ENCODE measurements at places on chromosomes 3 and 15.

DNA sequence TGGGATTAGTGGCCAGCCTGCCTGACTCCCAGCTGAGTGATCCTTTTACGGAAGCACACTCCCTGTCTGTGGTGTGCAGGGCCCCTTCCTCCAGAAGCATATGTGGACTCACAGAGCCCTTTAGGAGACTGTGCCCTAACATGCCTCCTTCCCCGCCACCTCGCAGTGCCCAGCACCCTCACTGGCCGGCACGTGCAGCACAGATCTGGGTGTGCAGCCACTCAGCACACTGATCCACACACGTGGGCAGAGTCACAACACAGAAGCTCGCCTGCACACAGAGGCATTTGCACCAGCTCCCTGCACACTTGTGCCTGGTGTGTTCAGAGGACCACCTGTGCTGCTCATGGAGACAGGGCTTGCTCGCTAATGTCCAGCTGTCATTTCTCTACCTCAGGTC lies 23.6 kb upstream of the CSPG4 start:
- no peak for DNase-seq

GRCh38 chr15:56045068-56045748 lies 51.8 kb upstream of the NEDD4 start:
- no peak for DNase-seq

DNA sequence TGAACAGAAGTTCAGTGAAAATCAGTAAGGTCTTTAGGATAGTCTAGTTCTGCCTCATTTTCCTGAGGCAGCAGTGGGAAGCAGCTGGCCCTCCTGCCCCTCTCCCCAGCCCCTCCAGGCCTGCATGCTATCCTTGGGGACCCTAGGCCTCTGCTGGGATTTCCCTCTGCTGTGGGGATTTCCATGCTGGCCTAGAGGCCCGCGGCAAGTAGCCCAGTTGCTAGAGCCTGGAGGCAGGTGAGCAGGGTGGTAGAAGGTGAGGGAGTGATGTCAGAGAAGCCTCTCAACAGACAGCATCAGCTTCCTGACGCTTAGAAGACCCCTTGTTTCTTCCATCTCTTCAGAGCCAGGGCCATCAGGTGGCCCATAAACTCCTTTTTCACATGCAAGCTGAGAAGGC lies 305.8 kb upstream of the THBS1 start:
- no peak for DNase-seq

DNA sequence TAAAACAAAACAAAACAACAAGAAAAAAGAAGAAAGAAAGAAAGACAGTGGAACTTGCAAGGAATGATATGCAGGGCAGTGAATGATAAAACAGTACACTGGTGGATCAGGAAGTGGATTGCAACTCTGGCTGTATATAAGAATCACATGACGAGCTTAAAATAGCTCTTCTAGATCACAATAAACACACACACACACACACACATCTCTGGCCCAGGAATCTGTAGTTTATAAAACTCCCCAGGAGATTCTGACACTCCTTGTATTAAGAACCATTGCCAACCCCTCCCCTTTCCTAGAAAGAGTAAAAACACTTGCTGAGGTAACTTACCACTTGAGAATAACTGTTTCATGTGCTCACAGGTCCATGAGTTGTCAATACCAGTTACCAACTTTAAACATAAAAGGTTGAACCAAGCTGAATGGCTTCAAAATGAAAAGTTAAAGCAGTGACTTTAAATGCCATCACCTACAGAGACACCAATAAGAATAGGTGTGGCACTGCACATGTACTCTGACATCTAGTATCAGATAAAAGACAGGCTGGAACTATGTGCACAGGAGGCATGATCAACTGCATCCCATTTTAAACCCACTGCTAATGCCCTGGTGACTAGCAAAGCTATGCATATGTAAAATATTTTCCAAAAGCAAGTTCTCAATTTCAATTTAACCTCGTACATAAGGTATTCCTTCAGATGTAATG lies 3.9 kb downstream of the CPOX start:
- no peak for DNase-seq

DNA sequence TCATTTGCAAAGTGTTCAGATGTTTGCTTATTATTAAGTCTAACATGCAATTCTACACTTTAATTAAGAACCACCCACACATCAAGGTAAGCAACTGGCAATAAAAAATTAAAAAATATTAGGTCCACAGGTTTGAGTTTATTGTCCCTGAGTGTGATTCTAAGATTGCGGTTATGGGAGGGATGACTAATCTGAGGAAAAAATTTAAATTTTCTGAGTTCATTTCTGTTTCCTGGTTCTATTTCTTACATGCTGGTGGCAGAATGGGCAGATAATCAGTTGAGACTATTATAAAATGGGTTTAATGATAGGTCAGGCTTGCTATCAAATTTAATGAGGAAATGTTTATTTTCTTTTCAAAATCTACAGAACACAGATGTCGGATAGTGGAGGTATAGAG lies 105.9 kb downstream of the TP63 start:
- no peak for DNase-seq

DNA sequence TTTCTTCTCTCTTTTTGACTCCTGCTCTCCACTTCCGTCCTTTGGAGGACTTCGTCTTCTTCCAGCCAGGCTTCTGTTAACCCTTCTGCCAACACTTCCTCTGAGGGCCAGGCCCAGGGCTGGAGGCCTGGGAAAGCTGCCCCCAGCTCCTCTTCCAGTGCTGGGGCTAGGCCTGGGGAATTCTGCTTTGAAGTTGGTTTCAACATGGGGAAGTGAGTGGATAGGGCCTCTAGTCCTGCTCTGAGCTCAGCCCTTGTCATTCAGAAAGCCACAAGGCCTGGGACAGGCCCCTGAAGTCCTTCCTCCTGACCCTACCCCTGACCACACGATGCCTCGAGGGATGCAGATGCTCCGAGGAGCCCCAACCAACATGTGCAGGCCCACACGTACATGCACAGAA lies 53.9 kb upstream of the HERC1 start:
- DNase-seq, result no peak

- no peak for DNase-seq
These were observed 176.4 kb downstream of the GBE1 start for GRCh38 chr3:81585056-81585455.

DNA sequence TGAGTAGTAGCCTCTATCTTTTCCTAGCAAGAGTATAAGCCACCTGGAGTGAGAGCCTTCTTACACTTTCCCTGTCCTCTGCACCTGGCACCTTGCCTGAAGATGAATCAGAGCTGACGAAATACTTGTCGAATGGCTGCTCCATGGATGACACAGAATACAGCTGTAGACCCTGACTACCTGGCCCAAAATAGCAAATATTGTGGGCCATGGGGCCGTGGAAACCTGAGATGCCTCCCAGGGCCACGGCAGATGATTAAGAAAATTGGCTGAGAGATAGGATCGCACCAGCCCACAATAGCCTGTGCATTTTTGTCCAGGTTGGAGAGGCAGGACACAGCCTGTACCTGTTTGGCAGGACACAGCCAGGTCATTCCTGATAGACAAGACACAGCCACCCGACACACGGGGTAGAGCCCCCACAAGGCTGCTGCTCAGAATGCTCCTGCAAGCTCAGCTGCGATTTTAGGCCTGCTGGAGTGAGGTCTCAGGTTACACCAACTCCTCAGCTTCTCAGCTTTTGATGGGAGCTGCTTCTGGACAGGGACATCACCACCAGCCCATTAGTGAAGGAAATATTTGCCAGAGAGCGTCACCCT lies 22.9 kb upstream of the TPM1 start:
- DNase-seq, result no peak

DNA sequence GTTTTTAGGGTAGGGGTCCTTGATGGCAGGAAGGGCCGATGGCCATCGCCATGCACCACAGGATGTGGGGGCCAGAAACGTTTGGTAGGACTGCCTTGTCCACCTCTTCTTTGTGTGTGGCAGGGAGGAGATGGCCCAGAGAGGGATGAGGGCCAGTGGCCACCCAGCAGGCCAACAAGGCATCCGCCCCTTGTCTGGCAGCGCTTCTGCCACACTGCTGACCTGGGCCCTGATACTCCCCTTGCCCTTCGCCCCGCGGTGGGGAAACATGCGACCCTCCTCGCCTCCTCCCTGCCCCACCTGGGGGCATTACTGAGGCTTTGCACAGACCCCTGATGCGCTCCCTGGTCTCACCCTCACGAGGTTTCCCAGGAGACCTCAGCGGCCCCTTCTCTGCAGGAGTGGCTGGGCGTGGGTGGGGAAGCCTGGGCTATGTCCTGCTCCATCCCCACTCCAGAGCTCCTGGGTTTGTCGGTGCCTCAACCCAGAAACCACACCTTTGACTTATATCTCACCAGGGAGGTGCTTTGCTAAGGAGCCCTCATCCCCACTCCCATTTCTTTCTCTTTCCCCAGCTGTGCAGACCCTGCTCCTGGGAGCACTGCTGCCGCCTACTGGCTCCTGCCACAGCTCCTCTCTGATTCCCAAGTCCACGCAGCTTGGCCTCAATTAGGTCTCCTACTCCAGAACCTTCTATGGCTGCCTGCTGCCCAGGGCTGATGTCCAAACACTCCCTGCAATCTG lies 38.7 kb downstream of the FEM1B start:
- no peak for DNase-seq

GRCh38 chr3:187777331-187777941 lies 32.2 kb upstream of the BCL6 start:
- DNase-seq, result peak; percentile 25

DNA sequence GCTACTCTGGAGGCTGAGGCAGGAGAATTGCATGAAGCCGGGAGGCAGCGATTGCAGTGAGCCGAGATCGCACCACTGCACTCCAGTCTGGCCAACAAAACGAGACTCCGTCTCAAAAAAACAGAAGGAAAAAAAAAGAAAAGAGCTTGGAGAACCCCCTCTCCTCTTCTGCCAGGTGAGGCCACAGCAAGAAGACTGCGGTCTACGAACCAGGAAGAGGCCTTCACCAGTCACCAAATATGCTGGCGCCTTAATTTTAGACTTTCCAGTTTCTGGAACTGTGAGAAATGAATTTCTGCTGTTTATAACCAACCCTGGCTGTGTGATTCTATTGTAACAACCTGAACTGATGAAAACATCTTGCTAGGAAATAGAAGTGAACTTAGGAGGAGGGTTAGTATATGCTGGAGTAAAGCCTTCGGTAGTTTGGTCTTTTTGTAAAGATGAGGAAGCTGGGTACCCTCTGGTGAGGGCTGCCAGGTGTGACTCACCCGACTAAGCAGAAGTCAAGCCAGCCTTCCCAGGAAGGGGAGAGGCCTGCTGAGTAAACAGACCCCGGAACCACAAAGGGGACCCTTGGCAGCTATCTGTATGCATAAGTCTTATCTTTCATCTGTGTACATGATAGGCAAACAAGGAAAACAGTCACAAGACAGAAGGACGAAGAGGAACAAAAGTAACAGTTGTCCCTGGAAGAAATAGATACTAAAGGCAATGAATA lies 78.7 kb downstream of the KLF13 start:
- DNase-seq, result no peak

- no peak for DNase-seq
These were observed 742.0 kb upstream of the CCDC54 start for GRCh38 chr3:106635271-106635670.

GRCh38 chr3:179150610-179151009 lies 2.5 kb downstream of the PIK3CA start:
- DNase-seq, result no peak

- no peak for DNase-seq
These were observed 171.8 kb upstream of the EIF1B start for GRCh38 chr3:40137591-40138295.

- DNase-seq, result peak; percentile 5
These were observed 620 bp downstream of the ABHD5 start for GRCh38 chr3:43691120-43691995.

GRCh38 chr15:43989938-43990337 lies 163.1 kb downstream of the WDR76 start:
- DNase-seq, result no peak

DNA sequence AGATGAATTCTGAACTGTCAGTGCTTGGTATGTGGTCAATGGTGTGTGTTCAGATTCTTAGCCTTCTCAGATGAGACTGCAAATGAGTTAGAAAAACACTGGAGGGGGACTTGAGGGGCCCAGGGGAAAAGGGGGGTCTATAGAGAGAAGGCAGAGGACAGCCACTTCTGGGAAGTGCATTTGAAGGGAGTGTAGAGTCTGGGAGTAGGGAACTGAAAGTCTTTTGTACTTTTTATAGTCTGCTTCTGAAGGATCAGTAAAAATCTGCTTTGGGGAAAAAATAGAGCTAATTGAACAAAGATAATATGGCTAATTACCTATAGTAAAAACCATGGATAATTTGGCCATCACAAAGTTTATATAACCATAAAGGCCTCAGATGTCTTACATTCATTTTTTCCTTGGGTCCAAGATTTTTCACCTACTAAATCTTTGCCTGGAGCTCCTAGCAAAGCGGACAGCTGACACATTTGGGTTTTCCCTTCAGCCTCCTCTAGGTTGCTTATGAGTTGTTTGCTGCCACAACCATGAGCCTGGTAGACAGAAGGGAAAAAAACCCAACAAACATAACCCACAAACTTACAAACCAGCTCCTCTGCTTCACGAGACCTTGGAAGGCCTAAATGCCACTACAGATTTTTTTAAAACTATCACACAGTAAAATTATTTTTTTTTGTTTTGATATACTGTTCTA lies 48.8 kb downstream of the CD86 start:
- DNase-seq, result no peak

DNA sequence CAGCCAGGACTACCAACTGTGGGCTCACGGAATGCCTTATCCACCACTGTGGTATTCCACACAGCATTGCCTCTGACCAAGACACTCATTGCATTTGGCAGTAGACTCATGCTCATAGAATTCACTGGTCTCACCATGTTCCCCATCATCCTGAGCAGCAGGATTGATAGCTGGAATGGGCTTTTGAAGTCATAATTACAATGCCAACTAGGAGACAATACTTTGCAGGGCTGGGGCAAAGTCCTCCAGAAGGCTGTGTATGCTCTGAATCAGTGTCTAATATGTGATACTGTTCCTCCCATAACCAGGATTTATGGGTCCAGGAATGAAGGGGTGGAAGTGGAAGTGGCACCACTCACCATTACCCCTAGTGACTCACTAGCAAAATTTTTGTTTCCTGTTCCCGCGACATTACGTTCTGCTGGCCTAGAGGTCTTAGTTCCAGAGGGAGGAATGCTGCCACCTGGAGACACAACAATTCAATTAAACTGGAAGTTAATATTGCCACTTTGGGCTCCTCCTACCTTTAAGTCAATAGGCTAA lies 58.6 kb upstream of the CCDC80 start:
- DNase-seq, result no peak

- no peak for DNase-seq
These were observed 274.2 kb downstream of the OCA2 start for GRCh38 chr15:27824841-27825422.

DNA sequence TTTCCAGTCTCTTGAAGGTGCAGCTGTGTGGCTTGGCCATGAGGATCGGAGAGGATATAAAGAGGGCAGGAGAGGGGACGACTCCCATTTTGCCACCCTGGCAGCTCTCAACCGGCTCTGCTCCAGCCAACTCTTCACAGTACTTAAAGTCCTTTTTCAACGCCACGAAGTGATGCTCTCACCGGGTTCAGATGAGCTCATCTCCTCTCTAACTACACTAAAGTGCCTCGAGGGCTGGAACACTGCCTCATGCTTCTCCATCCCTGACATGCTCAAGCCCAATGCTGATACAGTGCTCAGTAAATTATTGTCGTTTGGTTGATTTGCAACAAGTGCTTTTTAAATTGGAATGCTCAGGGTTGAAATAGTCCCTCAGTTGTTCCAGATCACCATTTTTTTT lies 97.8 kb downstream of the GTPBP8 start:
- no peak for DNase-seq

GRCh38 chr3:5343459-5343858 lies 156.0 kb downstream of the EDEM1 start:
- no peak for DNase-seq

All from stimulated activated CD8-positive, alpha-beta memory T cell treated with anti-CD3 and anti-CD28 coated beads, Interleukin-7, amount 100 ng/mL, for 1 hour (primary cell).